ENCODE measurements at places on chromosomes 4 and X.

DNA sequence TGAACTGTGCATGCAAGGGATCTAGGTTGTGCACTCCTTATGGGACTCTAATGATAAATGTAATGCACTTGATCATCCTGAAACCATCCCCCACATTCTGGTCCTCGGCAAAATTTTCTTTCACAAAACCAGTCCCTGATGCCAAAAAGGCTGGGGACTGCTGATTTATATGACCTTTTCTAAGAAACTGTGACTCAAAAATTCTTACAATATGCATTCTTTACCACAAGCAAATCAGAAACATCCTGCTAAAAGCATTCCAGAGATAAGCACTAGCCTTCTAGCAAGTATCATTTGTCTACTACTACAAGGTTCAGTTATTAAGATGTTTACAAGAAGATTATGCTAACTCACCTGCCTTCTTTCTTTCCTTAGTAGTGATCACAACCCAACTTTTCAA lies 166.5 kb upstream of the PCDH7 start:
- no peak for DNase-seq

DNA sequence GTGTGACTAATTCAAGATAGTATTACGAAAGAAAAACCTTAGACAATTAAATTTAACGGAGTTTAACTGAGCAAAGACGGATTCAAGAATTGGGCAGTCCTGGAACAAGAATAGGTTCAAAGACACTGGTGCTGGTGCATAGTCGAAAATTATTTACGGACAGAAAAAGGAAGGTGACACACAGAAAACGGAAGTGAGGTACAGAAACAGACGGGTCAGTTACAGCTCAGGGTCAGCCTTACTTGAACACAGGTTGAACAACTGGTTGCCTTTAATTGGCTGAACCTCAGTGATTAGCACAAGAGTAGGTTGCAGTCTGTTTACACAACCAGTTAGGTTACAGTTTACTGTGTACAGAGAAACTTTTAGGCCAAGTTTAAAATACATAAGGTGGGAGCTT lies 31.5 kb downstream of the KLHL8 start:
- DNase-seq: no peak

DNA sequence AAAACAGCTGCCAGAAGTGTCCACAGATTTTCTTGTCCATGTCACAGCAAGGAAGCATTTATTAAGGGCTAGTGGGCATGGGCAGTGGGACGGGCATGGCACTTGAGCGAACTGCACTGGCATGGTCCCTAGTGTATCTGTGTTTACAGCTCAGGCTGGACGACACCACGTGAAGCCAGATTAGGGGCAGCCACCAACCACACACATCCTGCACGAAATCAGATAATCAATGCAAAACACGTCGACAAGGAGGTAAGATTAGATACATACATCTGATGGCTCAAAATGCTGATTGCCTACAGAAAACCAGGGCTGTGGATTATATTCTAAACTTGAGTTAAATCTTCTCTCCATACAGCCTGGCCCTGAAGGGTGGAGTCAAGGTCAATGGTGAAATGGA lies 103.8 kb upstream of the ATP6AP2 start:
- DNase-seq: no peak

DNA sequence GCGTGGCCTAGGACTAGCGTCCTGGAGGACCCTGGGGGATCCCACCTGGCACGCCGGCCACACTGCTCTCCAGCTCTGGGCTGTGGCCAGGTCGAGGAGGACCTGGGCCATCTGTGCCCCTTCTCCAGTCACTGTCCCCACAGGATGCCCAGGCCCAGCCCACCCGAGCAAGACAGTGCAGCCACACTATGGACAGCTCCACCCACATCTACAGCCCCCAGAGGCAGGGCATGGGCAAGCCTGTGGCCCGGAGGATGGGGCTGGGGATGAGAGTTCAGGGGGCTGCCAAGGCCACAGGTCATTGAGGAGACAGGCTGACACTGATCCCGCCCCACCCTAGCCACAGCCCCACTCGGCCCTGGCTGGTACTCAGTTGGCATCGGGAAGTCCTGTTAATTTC lies 30.3 kb downstream of the FAM53A start:
- DNase-seq: no peak

DNA sequence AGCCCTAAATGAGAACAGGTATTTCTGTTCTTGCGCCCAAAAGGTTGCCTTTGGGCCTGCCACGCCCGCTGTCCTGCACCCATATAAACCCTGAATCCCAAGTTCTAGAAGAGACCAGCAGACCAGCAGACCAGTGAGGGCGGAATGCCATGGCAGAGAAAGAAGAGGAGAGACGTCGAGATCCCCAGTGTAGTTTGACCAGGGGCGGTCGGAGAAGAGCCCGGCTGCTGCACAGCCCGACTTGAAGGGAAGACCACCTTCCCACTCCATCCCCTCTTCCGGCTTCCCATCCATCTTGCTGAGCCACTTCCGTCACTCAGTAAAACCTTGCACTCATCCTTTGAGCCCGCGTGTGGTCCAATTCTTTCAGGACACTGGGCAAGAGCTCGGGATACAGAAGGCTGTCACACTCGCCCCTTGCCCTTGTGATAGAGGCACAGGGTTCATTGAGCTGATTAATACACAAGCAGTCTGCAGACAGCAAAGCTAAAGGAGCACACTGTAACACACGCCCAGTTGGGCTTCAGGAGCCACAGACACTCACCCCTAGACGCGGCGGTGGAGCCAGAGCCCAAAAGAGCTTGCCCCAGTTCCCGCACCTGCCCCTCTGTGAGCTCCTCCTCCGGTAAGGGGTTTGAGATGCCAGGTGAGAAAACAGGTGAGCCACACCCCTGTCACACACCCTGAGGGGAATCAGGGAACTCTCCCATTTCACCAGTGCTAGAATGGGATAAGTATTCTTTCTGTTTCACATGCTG lies 230.8 kb downstream of the PCDH10 start:
- no peak for DNase-seq

DNA sequence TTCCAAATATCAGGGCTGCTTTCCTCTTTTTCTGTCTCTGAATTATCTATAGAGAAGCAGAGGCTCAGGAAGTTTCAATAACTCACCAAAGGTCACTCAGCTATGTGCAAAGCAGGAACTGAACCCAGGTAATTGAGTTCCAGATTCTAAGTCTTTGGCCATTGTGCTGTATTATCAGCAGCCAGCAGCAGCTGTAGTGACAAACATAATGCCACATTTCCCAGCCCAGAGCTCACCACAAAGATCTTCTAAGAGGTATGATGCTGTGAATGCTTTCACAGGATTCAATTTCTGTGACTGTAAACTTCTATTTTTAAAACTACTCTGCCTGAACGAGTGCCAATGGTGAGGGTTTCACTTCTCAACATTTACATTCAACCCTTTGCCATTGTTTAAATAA lies 56.4 kb downstream of the SPOCK3 start:
- no peak for DNase-seq

GRCh38 chr4:142581881-142582280 lies 264.2 kb downstream of the INPP4B start:
- DNase-seq: no peak

- DNase-seq: no peak
Measured at GRCh38 chr4:145230726-145231125, 50.3 kb upstream of the OTUD4 start.

DNA sequence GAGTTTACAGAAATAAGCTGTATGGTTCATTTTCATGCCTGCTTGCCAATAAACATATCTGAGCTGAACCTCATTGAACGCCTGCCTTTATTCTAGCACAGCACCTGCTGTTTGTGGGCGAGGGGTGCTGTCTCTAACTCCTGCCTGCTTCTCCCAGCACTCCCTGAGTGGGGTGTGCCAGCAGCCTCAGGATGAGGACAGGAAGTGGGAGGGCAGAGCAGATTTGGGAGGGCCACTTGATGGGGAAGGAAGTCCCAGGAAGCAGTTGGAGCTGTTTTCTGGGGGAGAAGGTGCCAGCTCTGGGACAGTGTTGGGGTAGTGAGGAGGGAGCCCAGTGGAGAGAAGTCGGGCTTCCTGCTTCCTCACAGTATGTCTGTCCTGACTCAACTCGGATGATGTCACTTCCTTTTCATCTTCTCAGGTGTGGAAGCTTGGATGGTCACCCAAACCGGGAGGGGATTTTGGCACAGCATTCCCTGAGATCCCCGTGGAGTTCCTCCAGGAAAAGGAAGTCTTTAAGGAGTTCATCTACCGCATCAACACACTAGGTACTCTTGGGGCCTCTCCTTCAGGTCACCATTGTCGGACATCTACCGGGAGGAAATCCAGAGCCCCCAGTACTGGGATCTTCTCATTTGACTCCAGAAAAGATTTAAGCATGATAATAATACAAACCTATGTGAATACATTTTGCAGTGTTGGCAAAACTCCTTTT lies 29.0 kb upstream of the MSANTD1 start:
- DNase-seq: no peak

- no peak for DNase-seq
Measured at GRCh38 chr4:165873298-165874071, 448 bp downstream of the TLL1 start.

DNA sequence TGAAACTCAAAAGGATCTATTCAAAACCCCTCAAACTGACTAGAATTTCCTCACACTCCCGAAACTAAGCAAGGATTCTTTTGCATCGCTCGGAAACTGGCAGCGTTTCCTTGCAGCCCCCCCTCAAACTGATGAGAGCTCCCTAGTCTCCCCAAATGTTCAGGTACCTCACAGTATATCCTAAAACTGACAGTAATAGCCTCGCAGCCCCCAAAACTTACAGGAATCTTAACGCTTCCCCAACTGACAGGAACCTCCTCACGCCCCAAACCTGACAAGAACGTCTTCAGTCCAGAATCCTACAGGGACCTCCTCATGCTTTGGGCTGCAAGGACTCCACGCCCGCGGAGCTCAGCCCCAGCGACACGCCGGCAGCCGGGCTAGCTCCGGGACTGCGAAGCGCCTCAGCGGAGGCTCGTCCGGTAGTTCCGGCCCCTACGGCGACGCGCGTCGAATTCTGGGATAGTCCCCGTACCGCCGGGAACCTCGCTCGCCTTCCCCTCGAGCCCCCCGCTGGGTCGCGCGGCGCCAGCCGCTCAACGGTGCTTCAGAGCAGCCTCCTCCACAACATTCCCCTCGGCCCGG lies 640 bp downstream of the PHF8 start:
- no peak for DNase-seq

GRCh38 chr4:175453456-175453855 lies 358.6 kb downstream of the GPM6A start:
- DNase-seq: no peak

DNA sequence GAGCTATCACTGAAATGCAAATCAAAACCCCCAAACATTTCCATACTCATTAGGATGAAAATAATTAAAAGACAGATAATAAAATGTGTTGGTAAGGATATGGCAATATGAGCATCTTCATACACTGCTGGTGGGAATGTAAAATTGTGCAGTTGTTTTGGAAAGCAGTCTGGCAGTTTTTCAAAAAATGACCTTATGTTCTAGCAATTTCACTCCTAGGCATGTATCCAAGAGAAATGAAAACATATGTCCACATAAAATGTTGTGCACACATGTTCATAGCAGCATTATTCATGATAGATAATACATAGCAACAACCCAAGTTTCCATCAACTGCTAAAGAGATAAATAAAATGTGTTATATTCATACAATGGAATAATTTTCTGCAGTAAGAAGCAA lies 14.8 kb upstream of the GPRASP2 start:
- no peak for DNase-seq

GRCh38 chr4:42519803-42520417 lies 122.6 kb downstream of the SHISA3 start:
- no peak for DNase-seq

DNA sequence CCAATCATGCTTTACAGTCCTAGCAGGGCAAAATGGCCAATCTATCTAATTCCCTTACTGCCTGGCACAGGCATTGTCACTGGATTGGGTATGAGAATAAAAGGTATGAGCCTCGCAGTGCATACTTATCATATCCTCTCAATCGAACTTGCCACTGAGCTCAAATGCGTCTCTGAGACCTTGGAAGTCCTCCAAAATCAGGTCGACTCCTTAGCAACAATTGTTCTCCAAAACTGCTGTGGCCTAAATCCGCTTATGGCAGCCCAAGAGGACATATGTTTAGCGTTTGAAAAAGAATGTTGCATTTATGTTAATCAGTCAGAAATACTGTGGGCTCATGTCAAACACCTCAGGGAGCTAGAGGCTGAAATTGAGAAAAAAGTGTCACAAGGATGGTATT lies 69.7 kb downstream of the SPIN4 start:
- DNase-seq: no peak

GRCh38 chr4:130424211-130424610 lies 1328.3 kb downstream of the C4orf33 start:
- no peak for DNase-seq

- no peak for DNase-seq
Measured at GRCh38 chr4:1855333-1856070, 454 bp downstream of the LETM1 start.

GRCh38 chrX:34053931-34054330 lies 78.2 kb downstream of the FAM47A start:
- DNase-seq: no peak

GRCh38 chr4:139374251-139374650 lies 72.0 kb upstream of the NDUFC1 start:
- DNase-seq: no peak

GRCh38 chr4:26433556-26433955 lies 56.7 kb downstream of the CCKAR start:
- DNase-seq: no peak

DNA sequence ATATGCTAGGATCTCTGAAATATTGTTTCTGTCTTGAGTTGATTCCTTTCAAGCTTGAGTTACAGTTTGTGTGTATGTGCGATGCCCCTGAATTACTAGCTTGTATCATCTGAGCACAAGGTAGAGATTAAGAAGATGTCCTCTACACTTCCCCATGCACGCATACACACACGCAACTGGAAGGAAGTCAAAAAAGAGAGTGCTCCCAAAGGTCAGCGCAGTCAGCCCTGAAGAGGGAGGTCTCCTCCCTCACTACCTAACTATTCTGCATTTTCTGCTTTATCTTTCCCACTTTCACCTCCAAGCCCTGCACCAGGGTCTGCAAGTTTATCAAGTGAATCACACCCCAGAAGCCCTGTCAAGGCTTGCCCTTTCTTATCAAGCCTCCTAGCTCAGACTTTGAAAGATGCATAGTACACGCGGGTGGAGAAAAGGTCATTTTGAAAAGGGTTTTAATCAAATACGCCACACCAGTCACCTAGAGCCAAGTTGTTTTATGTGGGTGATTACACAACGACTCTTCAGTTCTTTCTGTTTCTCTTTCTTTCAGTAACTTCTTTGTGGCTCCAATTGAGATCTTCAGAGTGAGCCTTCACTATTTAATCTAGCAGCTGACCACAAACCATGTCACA lies 127.7 kb downstream of the ASB9 start:
- DNase-seq: no peak

DNA sequence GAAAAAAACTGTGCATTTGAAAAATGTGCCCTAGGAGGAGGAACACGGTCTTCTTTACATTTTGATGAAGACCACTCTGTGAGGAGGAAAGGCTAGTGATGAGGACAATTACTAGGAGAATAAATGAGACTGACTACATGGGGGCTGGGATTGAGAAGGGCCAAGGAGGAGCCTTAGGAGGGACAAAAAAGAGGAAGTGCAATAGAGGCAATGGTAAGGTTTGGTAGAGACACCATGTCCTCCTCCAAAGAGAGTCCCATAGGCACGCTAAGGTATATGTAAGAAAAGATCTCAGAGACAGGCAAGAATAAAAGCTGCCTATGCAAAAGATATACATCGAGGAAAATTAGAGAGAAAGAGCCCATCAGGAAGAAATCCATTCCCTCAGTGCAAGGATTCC lies 336.5 kb upstream of the SFRP2 start:
- no peak for DNase-seq
